Epithelial cell of prostate (primary cell): ENCODE measurements at places on chromosomes 5 and 9.

GRCh38 chr9:128683340-128684064 is 5.5 kb upstream of the SET start:
- DNase-seq, result peak; percentile 76

- DNase-seq, result peak; percentile 37
Observed at GRCh38 chr9:10612641-10613398, at the start of gene PTPRD. Gene PTPRD, minus strand, starts transcription at chr9:10613002.

DNA sequence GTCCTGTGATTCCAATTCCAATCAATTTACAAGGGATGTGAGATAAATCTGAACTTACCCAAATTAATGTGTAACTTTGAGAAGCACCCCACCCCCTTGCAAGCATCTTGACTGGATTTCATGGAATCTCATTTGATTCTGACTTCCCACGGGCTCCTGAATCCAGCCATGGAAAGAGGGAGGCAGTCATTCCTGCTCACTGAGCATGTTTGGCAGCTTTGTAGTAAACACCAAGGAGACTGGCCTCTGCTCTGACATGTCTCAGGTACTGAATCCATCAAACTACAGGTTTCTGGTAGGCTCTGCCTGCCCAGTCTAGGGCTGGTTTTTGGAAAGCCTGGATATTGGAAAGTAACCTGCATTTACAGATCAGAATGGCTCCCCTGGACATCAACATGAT is 357.6 kb downstream of the ARHGEF28 start:
- no peak for DNase-seq

DNA sequence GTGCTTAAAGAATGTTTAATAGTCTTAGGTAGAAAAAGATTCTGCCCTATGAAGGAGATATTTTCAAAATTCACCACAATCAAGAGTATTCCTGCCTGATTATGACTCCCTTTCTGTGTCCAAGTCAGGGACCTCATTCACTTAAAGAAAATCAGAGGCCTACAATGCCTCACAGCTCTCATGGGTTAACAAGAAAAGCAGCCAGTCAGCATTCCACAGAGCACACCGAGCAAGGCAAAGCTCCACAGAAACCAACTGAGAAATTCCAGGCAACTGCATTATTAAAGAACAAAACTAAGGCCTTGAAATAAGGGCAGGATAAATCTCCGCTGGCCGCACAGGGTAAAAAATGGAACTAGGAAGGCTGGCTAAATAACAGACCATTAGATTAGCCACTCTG is 161.1 kb downstream of the TARS1 start:
- peak; percentile 40 for DNase-seq

DNA sequence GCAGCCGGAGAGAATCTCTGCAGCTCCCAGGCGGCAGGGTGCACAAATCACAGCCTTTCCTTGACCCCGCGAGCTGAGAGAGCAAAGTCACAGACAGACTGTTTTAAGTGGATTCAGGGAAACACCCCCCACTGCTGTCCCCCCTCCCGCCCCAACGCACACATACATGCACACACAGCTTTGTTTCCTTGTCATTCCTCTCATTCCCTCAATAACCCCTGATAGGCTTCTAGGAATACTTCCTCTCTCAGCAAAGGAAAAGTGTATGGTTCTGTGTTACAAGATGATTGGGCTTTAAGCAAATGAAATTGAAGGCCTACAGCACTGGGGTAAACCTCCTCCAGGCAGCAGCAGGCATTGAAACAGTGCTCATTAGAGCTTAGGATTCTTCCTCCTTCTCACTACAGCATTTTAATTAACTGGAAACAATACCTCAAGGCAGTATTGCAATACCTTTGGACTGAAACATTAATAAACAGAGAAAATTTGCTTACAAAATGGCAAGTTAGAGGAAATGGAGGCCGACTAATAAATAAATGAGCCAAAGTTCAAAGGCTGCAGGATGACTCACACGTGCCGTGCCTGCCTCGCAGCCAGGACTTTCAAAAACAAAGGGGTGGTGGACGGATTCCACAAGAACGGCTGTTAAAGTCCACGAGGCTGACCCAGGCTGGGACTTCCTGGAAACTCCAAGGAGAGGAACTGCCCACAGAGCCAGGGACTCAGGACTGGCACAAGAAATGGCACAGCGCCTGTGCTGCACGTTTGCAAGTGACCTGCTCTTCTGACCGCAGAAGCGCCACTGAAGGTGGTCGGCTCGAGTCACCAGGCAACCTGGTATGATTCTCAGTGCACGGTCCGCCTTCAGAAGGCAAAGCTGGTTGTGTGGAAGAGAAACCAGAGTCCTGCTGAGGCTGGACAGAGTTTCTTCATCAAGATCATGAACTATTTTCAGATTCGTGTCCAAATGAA is 236.2 kb downstream of the SYK start:
- no peak for DNase-seq
